ENCODE measurements at places on chromosomes 5 and 9.

GRCh38 chr9:106956971-106957370 lies 94.0 kb downstream of the ZNF462 start:
- no peak for DNase-seq

GRCh38 chr5:1952444-1953099 lies 69.8 kb upstream of the IRX4 start:
- no peak for DNase-seq

DNA sequence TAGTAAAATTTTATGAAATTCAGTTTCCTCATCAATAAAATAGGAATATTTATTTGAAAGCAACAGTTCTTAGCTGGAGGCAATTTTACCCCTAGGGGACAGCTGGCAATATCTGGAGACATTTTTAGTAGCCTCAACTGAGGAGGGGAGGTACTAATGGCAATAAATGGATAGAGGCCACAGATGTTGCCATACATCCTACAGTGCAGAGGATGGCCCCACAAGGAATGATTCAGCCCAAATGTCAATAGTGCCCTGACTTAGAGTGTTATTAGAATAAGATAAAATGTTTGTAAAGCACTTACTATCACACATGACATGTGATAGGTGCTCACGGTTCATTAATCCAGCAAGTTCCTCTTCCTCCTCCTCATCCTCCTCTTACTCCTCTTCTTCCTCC lies 293.6 kb downstream of the KCTD16 start:
- no peak for DNase-seq

DNA sequence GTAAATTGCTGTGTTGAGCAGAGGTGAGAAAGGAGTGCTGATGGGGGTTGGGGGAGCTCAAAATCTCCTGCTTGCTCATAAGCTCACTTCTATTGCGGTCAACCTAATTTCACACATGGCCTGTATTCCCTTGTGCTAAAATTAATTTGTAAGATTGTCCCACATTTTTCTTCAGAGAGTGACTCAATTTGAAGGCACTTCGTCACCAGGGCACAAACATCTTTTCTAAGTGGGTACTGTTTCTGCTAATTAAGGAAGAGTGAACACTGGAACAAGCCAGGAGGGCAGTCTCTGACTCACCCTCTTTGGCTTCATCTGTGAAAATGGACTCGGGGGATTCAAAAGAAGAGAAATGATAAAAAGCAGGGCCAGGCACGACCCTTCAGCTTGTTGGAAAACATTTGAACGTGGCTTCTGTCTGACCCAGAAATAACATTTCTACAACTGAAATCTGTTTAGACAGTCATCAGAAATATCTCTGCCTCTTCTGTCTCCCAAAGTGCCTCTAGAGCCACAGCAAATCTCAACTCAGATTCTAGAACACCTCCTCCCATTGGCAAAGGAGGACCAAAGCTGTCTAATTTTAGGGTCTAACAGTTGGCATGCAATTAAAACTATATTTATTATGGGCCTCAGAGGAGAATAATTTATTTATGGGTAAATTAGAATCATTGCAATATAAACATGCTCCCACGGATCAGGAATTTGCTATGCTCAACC lies 49.8 kb downstream of the FEM1C start:
- DNase-seq = no peak

GRCh38 chr5:150763023-150763769 lies 4.4 kb upstream of the DCTN4 start:
- DNase-seq = peak; percentile 98

GRCh38 chr9:34628656-34629490 lies at the start of gene ARID3C:
Gene ARID3C (minus strand): TSS chr9:34629066. CDS start chr9:34628014, 1,052 bp downstream.
- no peak for DNase-seq

- DNase-seq = no peak
Observed at GRCh38 chr9:35048511-35048910, 23.9 kb downstream of the VCP start.

- no peak for DNase-seq
Observed at GRCh38 chr5:116764941-116765340, 190.3 kb upstream of the SEMA6A start.

- peak; percentile 91 for DNase-seq
Observed at GRCh38 chr9:257957-258356, 43.3 kb downstream of the DOCK8 start.
